ENCODE measurements at places on chromosomes 12 and 14.

- DNase-seq = no peak
Observed at GRCh38 chr12:66280561-66280960, 21.7 kb upstream of the HELB start.

GRCh38 chr12:41211448-41211847 lies 23.3 kb downstream of the PDZRN4 start:
- DNase-seq = no peak

DNA sequence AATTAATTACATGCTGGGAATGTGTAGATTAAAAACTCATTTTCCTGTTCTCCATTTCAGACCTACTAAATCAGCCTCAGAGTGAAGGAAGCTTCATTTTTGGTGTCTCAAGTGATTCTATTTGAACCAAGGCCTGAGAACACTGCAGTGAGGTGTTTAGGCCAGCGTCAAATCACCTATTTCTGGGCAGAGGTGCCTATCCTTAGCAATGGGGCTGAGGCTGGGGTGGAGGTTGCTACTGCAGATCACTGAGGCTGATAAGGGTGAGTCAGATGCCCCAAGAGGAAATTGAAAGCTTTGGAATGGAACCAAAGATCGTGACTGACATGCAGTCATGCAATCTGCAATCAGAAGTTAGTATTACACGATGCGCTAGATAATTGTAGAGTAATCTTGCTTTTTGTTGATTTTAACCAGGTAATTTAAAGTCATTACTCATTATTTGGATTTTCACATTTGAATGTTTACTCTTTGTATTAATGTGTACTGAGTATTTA lies 4.4 kb downstream of the TXNRD1 start:
- no peak for DNase-seq

GRCh38 chr12:52087961-52088820 lies 8.7 kb downstream of the SMIM41 start:
- no peak for DNase-seq

- DNase-seq = no peak
Observed at GRCh38 chr12:6950811-6951540, at the start of gene PTPN6. Gene PTPN6, plus strand, starts transcription at chr12:6951356. Its CDS starts 157 bp downstream, at chr12:6951513.

GRCh38 chr12:15535352-15535781 lies 213.1 kb downstream of the PTPRO start:
- no peak for DNase-seq

DNA sequence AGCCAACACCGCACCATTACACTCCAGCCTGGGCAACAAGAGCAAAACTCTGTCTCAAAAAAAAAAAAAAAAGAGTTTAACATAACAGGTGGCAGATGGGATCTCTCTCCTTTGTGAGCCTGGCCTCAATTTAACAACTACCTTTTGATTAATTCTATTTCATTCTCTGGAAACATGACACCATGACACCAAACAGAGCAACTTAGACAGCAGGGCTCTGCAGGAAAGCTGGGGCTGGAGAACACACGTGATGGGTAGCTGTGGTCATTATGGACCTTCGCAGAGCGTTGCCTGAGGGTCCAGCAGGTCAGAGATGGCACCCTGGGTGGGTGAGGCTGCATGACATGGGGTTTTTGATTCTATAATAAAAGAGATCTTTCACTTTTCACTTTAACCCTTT lies 1.7 kb upstream of the DGLUCY start:
- DNase-seq = no peak

DNA sequence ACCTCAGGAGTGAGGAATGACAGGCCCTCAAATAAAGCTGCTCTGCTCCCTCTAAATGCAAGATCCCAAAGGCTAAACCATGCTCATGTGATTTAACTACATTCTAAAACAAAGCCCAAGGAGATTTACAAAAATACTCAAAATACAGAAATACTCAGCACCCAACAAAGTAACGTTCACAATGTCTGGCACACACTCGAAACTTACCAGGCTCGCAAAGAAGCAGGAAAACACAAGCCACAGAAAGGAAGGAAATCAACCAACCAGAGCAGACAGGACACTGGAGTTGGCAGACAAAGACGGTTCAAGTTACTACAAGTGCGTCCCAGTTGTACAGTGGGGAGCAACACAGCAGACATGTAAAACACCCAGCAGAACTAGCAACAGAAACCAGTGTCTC lies 33.4 kb downstream of the STX2 start:
- no peak for DNase-seq

GRCh38 chr12:16602412-16602811 lies 3.5 kb downstream of the LMO3 start:
- DNase-seq = no peak

- no peak for DNase-seq
Observed at GRCh38 chr12:119911182-119911581, 34.1 kb upstream of the CIT start.

- DNase-seq = no peak
Observed at GRCh38 chr12:71749666-71750065, 5.0 kb upstream of the RAB21 start.

GRCh38 chr12:6426882-6427671 lies 17.7 kb upstream of the CD27 start:
- no peak for DNase-seq

DNA sequence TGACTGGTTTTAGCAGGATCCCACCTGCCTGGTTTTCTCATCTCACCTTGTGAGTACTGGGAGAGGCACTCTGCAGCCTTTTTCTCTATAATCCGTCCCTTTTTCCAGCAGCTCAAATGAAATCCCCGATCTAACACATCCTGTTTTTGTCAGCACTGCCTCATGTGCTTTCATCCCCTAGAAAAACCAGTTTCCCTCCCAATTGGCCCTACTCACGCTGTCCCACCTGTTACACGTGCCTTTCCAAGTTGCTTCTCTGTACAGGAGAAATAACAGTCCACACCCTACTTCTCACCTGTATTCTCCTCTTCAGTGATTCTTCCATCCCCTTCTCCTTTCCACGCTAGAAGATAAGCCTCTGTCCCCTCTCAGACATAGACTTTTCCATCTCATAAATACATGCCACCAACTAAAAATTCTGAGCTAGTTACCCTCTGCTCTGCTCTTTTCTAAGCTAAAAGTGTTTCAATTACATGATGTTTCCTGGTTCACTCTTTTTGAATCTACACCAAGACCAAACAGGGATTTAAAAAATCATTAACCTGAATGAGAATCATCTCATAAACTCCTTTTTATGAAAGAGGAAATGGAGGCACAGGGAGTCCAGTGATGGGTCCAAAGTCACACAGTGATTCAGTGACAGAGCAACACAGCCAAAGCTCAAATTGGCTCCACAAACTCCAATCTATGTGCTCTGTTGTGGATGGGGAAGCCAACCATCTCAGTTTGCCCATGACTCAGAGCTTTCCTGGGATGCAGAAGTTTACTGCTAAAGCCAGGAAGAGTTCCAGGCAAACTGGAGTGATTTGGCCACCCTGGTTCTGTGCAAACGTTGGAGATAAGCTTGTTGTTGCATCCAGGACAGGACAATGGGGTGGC lies 240.0 kb upstream of the TMEM132C start:
- no peak for DNase-seq

DNA sequence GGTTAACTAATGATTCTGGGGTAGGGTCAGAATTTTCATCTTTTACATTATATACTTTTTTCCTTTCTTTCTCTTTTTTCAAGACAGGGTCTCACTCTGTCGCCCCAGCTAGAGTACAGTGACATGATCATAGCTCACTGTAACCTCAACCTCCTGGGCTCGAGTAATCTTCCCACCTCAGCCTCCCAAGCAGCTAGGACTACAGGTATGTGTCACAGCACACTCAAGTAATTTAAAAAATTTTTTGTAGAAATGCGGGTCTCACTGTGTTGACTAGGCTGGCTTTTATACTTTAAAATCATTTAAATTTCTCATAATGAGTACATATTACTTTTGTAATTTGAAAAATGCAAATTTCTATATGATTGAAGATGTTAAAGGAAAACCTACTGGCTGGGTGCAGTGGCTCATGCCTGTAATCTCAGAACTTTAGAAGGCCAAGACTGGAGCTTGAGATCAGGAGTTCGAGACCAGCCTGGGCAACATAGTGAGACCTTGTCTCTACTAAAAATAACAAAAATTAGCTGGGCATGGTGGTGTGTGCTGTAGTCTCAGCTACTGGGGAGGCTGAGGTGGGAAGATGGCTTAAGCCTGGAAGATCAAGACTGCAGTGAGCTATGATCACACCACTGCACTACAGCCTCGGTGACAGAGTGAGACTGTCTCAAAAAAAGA lies 25.7 kb downstream of the R3HDM2 start:
- DNase-seq = no peak

- DNase-seq = no peak
Observed at GRCh38 chr14:52329678-52330369, 15.7 kb downstream of the PTGER2 start.

DNA sequence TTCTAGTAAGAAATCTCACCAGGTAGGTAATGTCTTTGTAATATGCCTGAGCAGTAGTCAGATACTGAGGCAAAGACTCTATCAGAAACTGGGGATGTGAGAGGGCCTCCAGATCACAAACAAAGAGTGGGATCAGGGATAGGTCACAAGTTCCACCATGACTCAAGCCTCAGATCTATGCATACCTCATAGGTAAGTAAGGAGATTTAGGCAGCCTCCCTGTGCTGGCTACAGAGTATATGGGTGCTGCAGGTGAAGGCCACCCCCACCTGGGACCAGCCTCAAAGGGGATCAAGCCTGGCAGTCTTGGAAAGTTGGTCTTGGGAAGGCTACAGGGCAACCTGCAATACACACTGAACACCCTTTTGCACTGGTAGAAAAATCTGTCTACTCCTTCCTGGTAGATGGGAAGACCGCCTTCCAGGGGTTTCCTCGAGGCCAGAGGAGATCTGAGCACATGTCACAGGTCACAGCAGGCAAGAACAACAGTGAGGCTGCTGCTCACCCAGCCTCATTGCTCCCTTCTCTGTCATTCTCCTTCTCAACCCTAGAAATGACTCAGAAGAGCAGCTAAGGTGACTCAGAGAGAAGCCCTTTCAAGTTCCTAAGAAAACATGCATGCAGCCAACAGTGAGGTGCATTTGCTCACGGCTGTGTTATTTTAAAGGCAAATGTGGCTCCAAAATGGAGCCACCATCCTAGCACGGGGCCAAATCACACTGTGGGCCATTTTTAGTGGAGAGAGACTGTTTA lies 143.4 kb upstream of the CDKN3 start:
- DNase-seq = no peak

GRCh38 chr12:108268397-108268796 lies 70.7 kb downstream of the CMKLR1 start:
- DNase-seq = no peak

- no peak for DNase-seq
Observed at GRCh38 chr12:77965790-77966189, 135.1 kb downstream of the NAV3 start.

DNA sequence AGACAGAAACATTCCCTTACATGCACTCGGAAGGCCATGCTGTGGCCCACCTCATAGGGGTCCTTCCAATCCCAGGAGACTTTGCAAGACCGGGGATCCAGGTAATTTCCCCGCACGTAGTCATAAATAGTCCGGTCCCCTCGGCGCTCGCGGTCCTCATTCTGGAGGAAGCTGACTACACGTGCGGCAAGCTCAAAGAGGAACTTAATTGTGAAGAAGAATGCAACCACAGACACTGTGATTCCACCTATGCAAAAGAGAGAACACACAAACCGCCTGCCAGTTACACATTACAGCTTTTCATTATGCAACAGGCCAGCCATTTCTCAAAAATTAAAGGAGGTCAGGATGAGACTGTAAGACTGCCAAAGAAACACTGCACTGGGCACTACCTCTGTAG lies 28.4 kb downstream of the AREL1 start:
- DNase-seq = peak; percentile 11

- DNase-seq = no peak
Observed at GRCh38 chr14:52538623-52539022, 13.7 kb downstream of the TXNDC16 start.

DNA sequence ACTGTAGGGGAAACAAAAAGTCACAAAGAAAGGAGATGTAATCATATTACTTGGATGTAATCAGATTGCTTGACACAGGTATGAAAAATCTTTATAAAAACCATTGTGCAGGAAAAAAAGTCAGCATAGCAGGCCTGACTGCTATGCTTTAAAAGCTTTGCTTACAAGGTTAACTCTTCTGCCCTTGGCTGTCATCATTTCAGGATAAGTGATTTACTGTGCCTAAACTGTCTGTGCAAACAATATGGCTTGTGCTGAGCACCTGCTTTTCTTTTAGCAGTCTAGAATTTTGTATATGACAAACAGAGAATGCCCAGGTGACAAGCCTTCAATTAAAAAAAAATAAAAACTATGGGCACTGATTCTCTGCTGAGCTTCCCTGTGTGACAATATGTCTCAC lies 63.8 kb upstream of the PLEKHG7 start:
- no peak for DNase-seq

- DNase-seq = no peak
Observed at GRCh38 chr12:38921025-38921677, 15.8 kb upstream of the CPNE8 start.

GRCh38 chr12:115687094-115687493 lies 590.4 kb downstream of the MED13L start:
- no peak for DNase-seq

DNA sequence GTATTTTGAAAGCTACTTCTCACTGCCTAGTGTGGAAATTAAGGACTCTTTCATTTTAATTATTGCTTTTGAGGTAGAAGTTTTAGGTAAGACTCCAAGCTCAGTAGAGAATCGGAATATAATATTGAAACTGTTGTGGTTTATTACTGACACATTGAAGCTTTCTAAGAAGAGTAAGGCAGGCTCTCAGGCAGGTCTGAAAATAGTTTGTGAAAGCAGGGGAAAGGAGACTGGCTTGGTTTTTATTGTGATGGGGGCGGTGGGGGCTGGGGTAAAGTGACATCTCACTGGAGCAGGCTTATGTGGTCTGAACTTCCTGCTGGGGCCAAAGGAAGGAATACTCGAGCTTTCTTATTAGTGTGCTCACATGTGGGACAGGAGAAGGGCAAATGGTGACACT lies 79.5 kb downstream of the OTOGL start:
- no peak for DNase-seq

DNA sequence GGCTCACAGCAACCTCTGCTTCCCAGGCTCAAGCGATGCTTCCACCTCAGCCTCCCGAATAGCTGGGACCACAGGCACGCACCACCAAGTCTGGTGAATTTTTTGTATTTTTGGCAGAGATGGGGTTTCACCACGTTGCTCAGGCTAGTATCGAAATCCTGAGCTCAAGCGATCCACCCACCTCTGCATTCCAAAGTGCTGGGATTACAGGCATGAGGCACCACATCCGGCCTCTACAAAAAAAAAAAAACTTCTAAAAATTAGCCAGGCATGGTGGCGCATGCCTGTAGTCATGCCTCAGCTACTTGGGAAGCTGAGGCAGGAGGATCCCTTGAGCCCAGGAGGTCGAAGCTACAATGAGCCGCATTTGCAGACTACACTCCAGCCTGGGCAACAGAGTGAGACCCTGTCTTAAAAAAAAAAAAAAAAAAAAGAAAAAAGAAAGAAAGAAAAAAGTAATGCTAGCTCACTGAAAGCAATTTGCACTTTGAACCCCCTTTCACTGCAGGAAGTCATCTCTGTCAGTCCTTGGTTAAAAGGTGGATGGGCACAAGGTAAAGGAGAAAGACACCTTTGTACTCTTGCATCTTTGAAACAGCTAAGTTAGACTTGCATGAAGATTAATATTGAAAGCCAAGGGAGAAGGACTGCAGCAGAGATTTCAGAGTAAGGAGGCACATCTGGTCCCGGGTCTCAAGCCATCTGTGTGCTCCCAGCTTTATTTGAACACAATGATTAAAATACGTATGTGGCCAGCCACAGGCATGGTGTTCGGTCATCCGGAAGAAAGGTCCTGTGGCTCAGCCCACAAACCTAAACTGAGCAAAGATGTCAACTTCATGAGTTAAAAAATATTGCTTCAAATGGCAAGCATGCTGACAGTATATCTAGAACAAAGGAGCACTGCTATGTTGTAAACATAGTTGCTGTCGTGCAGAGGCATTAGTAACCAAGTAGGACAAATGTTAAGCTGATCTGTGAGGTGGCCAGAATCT lies 103.8 kb upstream of the HMGA2 start:
- no peak for DNase-seq
